ENCODE measurements at places on chromosomes 12 and 14.

- DNase-seq, result no peak
These were observed 28.8 kb downstream of the CLSTN3 start for GRCh38 chr12:7158781-7159609.

- DNase-seq, result no peak
These were observed 108.6 kb upstream of the PDE3A start for GRCh38 chr12:20259786-20260185.

DNA sequence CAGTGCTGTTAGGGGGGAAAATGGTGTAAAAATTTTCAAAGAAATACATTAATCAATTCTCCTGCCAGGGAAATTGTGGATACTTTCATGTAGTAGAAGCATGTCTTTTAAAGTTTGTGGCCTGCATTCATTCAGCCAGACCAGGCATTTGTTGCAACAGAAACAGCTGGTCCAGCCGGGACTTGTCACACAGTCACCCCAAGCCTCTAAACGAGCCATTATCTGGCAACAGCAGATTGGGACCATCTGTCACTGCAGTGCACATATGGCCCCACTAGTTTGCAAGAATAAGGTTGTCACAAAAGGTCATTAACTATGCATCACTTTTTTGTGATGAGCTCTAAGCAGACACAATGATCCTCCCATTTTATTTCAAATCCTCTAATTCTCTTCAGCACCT is 193.9 kb downstream of the PHLDA1 start:
- DNase-seq, result no peak

- DNase-seq, result no peak
These were observed 247.2 kb downstream of the AACS start for GRCh38 chr12:125312471-125312870.
